Activated T-helper 2 cell treated with anti-CD3 and anti-CD28 coated beads, Interferon-gamma antibody, Interleukin-2, Interleukin-4, amounts not matched to agents 10 μg/mL and 5 μg/mL and 100 μg/mL, durations not matched to agents 14 hours and 24 hours and 36 hours (primary cell): ENCODE measurements at places on chromosomes 4 and X. TPM values are rescaled to one million over a fixed set of nuclear protein-coding genes. Genes with fewer than 3 reads are reported as not detected.
A peak's percentile ranks its signal among the peaks of the same experiment; 100 is the strongest.

DNA sequence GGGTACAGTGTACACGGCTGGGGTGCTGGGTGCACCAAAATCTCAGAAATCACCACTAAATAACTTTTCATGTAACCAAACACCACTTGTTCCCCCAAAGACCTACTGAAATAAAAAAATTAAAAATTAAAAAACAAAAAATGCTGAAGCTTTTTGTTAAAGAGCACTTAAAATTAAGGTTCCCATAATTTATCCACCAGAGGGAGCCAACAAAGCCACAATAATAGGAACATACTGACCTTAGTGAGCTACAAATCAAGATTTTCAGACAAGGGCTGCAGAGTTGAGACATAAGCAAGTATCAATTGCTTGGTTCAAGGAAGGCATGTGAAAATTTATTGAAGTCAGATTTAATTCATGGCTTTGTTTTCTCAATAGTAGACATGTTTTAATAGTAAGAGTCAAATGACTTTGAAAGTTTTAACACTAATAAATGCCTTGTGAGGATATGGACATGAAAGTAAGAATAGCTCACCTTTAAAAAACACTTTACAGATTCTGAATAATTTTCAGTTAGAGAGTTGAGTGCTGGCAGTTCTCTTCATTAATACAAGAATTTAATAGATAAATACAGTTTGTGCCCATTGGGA lies 43.0 kb upstream of the SCOC start:
- no peaks in the 10 kb centered on the region for H3K36me3 ChIP-seq
- H3K4me3 ChIP-seq: no peak overlapping the region
- no peak for DNase-seq
- no peak overlapping the region for H3K27ac ChIP-seq

- no peak for DNase-seq
- H3K36me3 ChIP-seq: peaks cover 34% of the 10 kb centered on the region
- H3K4me3 ChIP-seq: no peak overlapping the region
- no peaks in the 10 kb centered on the region for H3K27me3 ChIP-seq
- peak overlapping the region; percentile 1 for H3K27ac ChIP-seq
- H3K4me1 ChIP-seq: peaks cover 25% of the 10 kb centered on the region
Measured at GRCh38 chrX:120452131-120452530, 17.0 kb downstream of the LAMP2 start.

Gene NSG1
- total RNA-seq: not detected in 2 replicates

GRCh38 chr4:75831856-75832405 lies 70.3 kb downstream of the PPEF2 start:
- no peak for DNase-seq
- no peaks in the 10 kb centered on the region for H3K4me1 ChIP-seq
- no peaks in the 10 kb centered on the region for H3K36me3 ChIP-seq
- no peak overlapping the region for H3K27ac ChIP-seq
- H3K4me3 ChIP-seq: no peak overlapping the region

DNA sequence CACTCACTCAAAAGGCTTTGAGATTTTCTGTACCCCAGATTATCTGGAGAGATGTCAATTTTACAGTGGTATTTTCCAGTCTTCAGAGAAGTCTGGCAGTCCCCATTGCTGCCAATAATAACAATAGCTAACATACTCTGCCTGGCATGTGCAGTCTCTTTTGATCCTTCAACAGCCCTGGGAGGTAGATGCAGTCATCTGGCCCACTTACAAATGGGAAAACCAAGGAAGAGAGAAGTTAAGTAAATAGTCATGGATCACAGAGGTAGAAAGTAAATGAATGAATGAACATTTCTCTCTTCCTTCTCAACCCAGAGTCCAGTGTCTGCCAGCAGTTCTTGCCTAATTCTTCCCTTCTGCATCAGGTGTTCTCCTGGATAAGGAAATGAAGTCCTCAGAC lies 113.0 kb upstream of the EDNRA start:
- no peaks in the 10 kb centered on the region for H3K27me3 ChIP-seq
- H3K4me1 ChIP-seq: no peaks in the 10 kb centered on the region
- no peak overlapping the region for H3K27ac ChIP-seq
- DNase-seq: no peak
- no peaks in the 10 kb centered on the region for H3K36me3 ChIP-seq

DNA sequence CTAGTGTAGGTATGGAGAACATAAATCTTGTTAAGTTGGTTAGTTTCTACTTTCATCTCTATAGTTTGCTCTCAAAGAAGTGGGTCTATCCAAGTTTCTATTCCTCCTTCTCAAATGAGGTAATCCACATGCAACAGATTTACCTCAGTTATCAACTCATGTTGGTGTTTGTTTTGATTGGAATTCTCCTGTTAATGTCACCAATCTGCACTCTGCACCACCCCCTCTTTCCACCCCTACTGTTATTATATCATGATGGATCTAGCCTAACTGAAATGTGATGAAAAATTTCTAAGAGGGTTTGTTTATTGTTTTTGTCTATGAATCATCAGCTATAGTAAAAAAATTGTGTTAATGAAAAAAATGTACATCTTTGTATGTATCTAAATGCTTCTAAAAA lies 66.1 kb downstream of the AGTR2 start:
- no peaks in the 10 kb centered on the region for H3K4me1 ChIP-seq
- H3K27ac ChIP-seq: no peak overlapping the region
- H3K36me3 ChIP-seq: no peaks in the 10 kb centered on the region
- H3K4me3 ChIP-seq: no peak overlapping the region

Gene PCDH18
- not detected in 2 replicates for total RNA-seq

GRCh38 chr4:114691865-114692264 lies 93.3 kb downstream of the UGT8 start:
- H3K4me1 ChIP-seq: no peaks in the 10 kb centered on the region
- H3K27ac ChIP-seq: no peak overlapping the region
- H3K36me3 ChIP-seq: no peaks in the 10 kb centered on the region
- H3K4me3 ChIP-seq: no peak overlapping the region

DNA sequence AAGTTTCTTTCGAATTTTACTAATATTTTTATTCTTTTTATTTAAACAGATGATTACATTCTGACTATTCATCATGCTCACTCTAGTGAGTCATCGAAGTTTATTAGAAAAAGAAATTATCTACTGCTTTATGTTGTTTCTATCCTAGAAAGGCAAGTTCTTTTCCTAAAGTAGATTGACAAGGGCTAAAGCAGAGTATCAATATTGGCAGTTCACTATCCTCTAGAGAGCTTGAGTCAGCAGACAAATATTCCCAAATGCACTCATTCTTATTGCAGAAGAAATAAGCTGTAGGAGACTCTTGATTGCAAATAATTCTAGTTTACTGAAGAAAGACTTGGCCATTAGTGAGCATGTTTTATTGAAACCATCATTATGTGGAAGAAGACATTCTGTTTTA lies 911.8 kb downstream of the CENPC start:
- no peaks in the 10 kb centered on the region for H3K27me3 ChIP-seq
- no peak overlapping the region for H3K27ac ChIP-seq
- DNase-seq: no peak
- H3K36me3 ChIP-seq: no peaks in the 10 kb centered on the region

Gene PABPC5
- total RNA-seq: not detected in 2 replicates

DNA sequence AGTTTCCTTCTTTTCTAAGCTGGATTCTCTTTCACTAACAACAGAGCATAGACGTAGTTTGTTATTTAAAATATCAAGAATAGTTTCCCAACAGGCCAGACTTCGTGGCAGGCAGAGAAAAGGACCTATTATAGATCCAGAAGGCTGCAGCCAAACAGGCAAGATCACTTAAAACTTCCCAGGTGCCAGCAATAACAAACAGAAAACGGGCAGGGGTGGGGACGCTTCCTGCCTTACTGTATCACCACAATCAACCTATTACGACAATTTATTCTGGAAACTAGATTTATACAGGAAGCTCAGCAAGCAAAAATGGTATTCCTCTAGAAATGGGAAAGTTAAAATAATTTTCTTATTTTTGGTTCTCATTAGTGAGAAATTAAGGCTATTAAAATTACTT lies 22.1 kb downstream of the RWDD4 start:
- peaks cover 9% of the 10 kb centered on the region for H3K36me3 ChIP-seq
- no peak overlapping the region for H3K27ac ChIP-seq
- peaks cover 8% of the 10 kb centered on the region for H3K4me1 ChIP-seq

DNA sequence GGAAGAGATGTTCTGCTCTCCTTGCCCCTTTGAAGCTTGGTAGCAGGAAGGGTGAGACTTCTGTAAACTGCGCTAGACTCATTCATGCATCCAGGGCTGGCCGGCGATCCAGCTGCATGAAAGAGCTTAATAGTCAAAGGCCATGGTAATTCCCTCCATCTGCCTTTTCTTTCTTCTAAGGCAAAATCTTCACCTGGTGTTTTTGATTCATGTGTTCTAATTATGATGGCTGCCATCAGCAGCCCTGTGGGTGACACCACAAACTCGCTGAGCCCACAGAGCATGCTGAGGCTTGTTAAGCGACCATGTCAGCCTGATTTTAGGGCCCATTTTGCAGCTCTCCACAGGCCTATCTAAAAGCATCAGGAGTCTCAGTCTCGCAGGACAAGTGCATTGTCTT lies 450.1 kb upstream of the TENM3 start:
- H3K27ac ChIP-seq: no peak overlapping the region
- H3K27me3 ChIP-seq: no peaks in the 10 kb centered on the region
- H3K36me3 ChIP-seq: no peaks in the 10 kb centered on the region
- no peak for DNase-seq

Gene MAP3K15
- 0.94 and 1.1 TPM in 2 replicates for total RNA-seq

GRCh38 chr4:119498527-119498926 lies 130.1 kb downstream of the PDE5A start:
- no peaks in the 10 kb centered on the region for H3K4me1 ChIP-seq
- no peak overlapping the region for H3K4me3 ChIP-seq
- H3K27ac ChIP-seq: no peak overlapping the region
- H3K36me3 ChIP-seq: peaks cover 25% of the 10 kb centered on the region
- no peaks in the 10 kb centered on the region for H3K27me3 ChIP-seq

DNA sequence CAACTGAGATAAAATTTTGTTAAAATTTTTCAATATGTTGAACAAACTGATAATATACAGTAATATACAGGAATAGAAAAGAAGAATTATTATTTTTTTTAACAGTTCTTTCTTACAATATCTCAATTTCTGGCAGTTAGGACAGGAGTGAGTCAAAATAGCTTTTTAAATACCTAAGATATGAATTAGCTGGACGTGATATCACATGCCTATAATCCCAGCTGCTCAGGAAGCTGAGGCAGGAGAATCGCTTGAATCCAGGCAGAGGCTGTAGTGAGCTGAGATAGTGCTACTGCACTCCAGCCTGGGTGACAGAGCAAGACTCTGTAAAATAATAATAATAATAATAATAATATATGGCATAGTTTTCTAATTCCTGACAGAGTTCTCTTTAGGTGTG lies 1039.3 kb downstream of the STPG2 start:
- no peaks in the 10 kb centered on the region for H3K4me1 ChIP-seq
- no peaks in the 10 kb centered on the region for H3K27me3 ChIP-seq
- no peak overlapping the region for H3K4me3 ChIP-seq
- no peak for DNase-seq
- no peaks in the 10 kb centered on the region for H3K36me3 ChIP-seq
- no peak overlapping the region for H3K27ac ChIP-seq

DNA sequence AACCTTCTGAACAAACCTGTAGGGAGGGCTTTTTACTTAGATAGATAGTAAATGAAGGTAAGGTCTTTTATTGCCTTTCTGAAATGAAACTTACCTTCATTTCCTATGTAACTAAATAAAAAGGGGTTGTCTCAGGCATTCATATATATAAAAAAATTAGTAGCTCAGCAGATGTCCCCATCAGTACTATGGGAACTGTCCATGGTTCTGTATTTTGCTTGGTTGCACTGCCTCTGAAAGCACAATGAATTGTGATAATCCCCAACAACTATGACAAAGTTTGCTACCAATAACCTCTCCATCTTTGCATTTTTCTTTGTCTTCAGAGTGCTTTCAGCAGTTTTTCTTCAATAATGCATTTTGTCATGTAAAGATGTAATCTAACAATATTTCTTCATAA lies 222.4 kb downstream of the SLIT2 start:
- DNase-seq: no peak
- no peaks in the 10 kb centered on the region for H3K4me1 ChIP-seq
- no peak overlapping the region for H3K4me3 ChIP-seq
- no peak overlapping the region for H3K27ac ChIP-seq
- no peaks in the 10 kb centered on the region for H3K36me3 ChIP-seq
- H3K27me3 ChIP-seq: no peaks in the 10 kb centered on the region

Gene KLHL5
- total RNA-seq: 30.1 and 32.2 TPM in 2 replicates

DNA sequence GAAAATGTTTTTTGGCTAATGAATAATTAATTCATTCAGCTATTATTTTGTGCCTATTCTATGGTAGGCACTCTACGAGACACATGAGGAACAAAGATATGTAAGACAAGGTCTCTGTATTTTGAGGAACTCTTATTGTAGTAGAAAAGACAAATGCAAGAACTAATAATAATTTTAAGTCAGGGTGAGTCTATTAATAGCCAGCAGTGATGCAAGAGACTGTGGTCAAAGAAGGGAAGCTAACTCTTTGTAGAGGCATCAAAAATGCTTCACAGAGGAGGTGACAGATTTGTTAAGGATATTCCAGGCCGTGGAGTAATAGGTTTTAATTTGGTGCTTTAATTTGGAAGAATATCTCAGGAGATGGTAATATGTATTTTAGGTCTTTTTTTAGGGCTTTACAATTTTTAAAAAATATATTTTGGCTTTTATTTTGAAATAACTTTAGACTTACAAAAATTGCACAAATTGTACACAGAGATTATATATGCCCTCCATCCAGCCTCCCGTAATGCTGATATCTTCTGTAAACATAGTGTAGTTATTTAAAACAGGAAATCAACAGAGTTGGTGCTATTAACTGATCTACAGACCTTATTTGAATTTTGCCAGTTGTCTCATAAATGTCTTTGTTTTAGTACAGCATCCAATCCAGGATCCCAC lies 48.1 kb downstream of the DCLK2 start:
- no peak overlapping the region for H3K4me3 ChIP-seq
- peaks cover 2% of the 10 kb centered on the region for H3K27me3 ChIP-seq
- no peak for DNase-seq
- H3K4me1 ChIP-seq: peaks cover 3% of the 10 kb centered on the region
- no peak overlapping the region for H3K27ac ChIP-seq

Gene NDUFC1
- 50.9 and 51.4 TPM in 2 replicates for total RNA-seq

DNA sequence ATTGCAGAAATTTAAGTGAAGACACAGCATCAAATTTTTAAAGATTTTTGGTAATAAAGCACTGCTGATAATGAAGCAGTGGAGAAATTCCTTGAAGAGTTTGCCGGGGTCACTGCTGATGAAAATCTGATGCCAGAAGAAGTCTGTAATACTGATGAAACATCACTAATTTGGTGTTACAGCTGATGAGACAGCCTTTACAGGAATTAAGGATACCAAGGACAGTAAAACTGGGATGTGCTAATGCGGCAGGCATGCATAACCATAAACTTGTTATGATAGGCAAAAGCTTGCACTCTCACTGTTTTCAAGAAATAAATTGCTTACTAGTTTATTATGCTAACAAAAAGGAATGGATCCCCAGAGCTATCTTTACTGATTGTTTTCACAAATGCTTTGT lies 52.9 kb upstream of the VEGFC start:
- no peaks in the 10 kb centered on the region for H3K27me3 ChIP-seq
- no peak for DNase-seq
- peaks cover 2% of the 10 kb centered on the region for H3K4me1 ChIP-seq
- no peak overlapping the region for H3K27ac ChIP-seq

Gene GC
- not detected in 2 replicates for total RNA-seq

Gene ANOS1
- total RNA-seq: not detected in 2 replicates

- no peak for DNase-seq
- peaks cover 2% of the 10 kb centered on the region for H3K36me3 ChIP-seq
- H3K27ac ChIP-seq: no peak within 1 kb of the TSS
- no peaks in the 10 kb centered on the region for H3K27me3 ChIP-seq
- H3K4me1 ChIP-seq: peaks cover 4% of the 10 kb centered on the region
- H3K4me3 ChIP-seq: peak within 1 kb of the TSS; percentile 17
Measured at GRCh38 chr4:73740353-73740778, at the start of gene CXCL8. Gene CXCL8 (plus strand): TSS chr4:73740569. CDS start chr4:73740659, 90 bp downstream.
